ENCODE measurements at places on chromosomes 2 and 18. TPM values are rescaled to one million over a fixed set of nuclear protein-coding genes. Genes with fewer than 3 reads are reported as not detected.

The ORC2 gene
- 51.5 TPM for total RNA-seq

The UGT1A10 gene
- not detected for total RNA-seq

The CD8B2 gene
- not detected for total RNA-seq

The DSG3 gene
- total RNA-seq, result 68.5 TPM

DNA sequence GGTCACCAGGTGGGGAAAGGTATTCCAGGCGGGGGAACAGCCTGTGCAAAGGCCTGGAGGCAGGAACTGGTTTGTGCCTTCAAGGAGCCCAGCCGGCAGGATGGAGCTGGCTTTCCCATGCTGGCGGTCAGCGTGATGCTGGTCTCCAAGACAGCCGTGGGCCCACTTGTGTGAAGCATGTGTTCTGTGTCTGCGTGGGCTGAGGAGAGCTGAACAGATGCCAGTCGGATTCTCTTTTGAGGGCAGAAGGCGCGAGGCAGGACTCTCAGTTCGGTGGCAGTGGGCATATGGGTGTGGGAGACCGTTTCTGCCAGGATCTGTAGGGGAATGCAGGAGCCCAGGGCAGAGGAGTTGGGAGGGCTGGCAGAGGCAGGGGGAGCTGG is 191.6 kb downstream of the TWIST2 start:
- H3K27me3 ChIP-seq, result no peaks in the 10 kb centered on the region
- no peak for DNase-seq
- H3K4me1 ChIP-seq, result no peaks in the 10 kb centered on the region
- H3K36me3 ChIP-seq, result no peaks in the 10 kb centered on the region
- H3K4me3 ChIP-seq, result no peak overlapping the region

DNA sequence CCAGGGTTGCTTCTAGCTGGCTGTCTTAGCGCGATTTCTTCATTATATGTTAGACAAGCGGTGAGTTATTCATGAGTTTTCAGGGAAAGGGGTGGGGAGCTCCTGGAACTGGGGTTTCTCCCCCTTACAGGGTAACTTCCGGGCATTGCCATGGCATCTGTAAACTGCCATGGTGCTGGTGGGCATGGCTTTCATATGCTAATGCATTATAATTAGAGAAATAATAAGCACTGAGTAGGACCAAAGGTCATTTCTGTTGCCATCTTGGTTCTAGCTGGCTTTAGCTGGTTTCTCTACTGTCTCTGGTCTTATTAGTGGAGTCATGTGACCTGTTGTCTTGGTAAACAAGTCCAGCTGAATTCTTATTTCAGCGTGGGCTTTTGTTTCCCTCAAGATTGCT is 5.5 kb upstream of the SNTG2 start:
- no peaks in the 10 kb centered on the region for H3K4me1 ChIP-seq
- H3K27ac ChIP-seq, result no peak overlapping the region
- H3K36me3 ChIP-seq, result no peaks in the 10 kb centered on the region

DNA sequence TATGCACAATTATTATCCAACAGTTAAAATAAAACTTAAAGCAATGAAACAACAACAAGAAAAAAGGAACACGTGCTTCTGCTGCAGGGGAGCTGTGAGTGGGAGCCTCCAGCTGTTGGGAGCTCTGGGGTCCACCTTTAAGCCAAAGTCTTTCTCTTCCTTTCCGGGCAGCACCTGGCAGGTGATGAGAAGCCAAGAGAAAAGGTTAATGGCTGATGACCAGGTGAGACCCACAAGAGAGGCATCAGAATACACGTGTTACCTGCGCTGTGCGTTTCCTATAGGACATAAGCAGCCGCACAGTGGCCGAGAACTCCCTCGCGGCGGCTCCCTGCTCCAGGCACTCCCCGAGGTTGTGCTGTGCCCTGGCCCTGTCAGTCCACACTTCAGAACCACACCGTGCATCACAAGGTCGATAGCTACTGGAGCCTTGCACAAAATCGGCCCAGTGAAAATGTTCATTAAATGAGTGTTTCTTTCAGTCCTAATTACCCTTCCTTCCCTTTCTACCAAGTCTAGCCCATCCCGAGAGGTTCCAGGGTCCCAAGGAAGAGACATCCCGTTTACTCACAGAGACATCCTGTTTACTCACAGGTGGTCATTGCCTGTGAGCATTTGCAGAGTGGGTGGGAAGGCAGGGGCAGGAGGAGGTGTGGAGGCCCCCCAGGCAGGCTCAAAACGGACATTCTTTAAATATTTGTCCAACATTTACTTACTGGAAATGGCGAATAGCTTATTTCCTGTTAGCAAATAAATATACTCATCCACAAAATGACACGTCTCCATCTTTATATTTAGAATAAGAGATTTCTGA is 44.9 kb upstream of the ASB18 start:
- no peak overlapping the region for H3K27ac ChIP-seq
- DNase-seq, result no peak
- peaks cover 60% of the 10 kb centered on the region for H3K27me3 ChIP-seq
- no peaks in the 10 kb centered on the region for H3K36me3 ChIP-seq
- no peak overlapping the region for H3K4me3 ChIP-seq

DNA sequence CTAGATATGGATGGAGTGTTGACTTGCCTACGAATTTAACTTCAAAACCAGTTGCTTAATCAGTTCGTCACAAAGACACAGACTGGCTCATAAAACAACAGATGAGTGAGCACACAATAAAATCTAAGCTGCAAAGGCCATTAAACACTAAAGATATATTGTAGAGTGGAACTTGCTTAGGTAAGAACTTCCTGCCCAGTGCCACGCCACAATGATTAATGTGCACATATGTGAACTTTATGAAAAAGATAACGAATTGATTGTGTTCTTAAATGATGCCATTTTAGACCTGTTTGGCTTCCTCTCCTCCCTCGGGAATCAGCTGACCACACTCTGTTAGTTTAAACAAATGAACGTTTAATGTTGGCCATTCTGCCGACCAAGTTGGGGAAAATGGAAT is 2031.3 kb upstream of the CELF4 start:
- H3K36me3 ChIP-seq, result peaks cover 6% of the 10 kb centered on the region
- no peak for DNase-seq
- H3K4me3 ChIP-seq, result no peak overlapping the region

DNA sequence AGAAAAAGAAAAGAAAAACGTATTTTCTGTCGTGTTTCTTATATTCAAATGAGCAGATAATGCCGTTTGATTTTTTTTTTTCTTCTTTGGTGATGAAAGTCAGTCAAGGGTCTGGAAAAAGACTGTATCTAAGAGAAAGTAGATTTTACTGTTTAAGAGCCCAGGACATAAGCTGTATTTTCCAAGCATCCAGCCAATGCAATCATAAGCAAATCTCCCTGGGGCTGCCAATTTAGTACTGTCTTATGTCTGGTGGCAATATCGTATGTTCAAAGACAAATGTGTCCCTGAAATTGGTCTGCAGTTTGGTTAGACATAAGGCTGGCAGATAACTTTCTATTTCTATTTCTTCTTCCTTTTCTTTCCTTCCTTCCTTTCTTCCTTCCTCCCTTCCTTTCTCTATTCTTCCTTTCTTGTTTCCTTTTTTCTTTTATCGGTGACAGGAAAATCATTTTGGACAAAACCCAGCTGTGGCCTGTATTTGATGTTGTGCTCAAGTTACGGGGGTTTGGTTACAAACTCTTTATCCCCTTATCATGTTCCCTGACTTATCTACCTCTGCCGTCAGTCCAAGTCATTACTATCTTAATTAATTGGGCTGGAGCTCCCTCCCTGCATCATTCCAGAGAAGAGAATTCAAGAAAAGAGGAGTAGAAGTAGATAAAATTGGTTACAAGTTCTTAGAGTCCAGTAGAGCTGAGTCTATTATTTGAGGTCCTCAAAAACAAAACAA is 683.4 kb upstream of the FSHR start:
- no peak overlapping the region for H3K27ac ChIP-seq
- H3K27me3 ChIP-seq, result peaks cover 80% of the 10 kb centered on the region
- no peaks in the 10 kb centered on the region for H3K36me3 ChIP-seq
- no peak for DNase-seq

- H3K4me1 ChIP-seq, result peaks cover 8% of the 10 kb centered on the region
- DNase-seq, result peak; percentile 15
- H3K4me3 ChIP-seq, result no peak overlapping the region
- no peaks in the 10 kb centered on the region for H3K27me3 ChIP-seq
- peak overlapping the region; percentile 9 for H3K27ac ChIP-seq
These were observed 298.2 kb downstream of the SP3 start for GRCh38 chr2:173667014-173667413.

DNA sequence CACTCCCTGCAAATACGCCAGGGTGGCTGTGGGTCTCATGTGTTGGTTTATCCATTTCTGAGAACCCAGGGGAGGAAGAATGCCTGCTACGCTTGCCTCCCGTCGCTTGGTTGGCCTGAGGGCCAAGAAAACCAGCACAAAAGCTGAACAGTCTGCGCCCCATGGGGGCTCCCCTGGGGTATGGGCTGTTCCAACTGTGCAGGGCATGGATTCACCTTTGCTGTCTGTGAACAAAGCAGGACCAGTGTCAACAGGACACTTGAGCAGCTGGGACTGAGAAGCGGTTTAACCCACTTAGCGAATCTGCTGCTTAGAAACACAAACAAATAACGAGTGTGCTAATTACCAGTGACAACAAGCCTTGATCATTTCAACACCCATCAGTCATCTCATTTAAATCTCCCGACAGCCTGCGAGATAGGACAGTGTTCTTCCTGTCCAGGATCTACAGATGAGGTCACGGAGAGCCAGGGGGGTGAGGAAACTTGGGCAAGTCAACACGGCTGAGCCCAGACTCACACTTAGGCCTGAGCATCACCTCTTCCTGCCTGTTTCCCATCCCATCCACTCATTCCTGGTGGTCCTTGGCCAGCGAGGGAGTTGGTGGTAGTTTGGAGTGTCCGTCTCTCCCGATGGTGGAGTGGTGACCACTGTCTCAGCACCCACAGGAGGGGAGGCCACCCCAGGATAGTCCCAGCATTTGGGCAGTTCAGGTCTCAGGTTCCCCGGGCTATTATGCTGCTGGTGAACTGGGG is 111.6 kb upstream of the HAAO start:
- no peak overlapping the region for H3K4me3 ChIP-seq
- no peaks in the 10 kb centered on the region for H3K27me3 ChIP-seq
- no peaks in the 10 kb centered on the region for H3K36me3 ChIP-seq
- no peak overlapping the region for H3K27ac ChIP-seq
- DNase-seq, result no peak

Measured in MCF 10A (cell line).